ENCODE measurements at places on chromosomes 11 and 22. TPM values are rescaled to one million over a fixed set of nuclear protein-coding genes. Genes with fewer than 3 reads are reported as not detected.

- H3K27me3 ChIP-seq, result peaks cover 4% of the 10 kb centered on the region
- no peak overlapping the region for H3K4me3 ChIP-seq
- H3K36me3 ChIP-seq, result no peaks in the 10 kb centered on the region
Measured at GRCh38 chr11:2869134-2869526, 16.4 kb downstream of the CDKN1C start.

DNA sequence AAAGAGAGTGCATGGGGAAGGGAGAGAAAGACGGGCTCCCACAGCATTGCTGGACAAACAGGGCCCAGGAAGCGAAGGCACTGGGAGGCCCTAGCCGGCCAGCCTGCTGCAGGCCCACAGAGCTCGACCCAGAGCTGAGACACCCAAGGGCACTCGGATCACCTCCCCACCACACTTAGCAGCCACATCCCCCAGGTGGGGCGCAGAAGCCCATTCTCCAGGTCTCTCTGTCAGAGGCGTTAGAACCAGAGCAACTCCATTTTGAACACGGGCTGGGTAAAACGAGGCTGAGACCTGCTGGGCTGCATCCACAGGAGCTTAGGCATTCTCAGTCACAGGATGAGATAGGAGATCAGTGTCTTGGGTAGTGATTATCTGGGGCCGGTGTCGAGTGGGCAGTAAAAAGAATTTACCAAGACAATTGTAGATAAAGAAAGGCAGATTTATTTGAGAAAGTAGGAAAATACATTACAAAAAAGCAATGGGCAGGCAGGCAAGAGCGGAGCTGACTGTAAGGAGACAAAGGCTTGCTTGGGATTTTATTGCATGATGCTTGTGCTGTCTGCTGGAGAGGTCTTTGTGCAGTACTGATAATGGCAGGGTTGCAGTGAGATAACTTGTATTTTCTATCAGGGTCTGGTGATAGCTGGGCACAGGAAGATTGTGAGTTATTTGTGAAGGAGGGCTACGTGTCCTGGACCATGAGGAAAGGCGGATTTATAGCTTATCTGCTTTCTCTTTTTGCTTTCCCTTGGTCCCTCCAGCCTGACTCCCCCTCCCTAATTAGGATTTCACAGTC lies 13.4 kb upstream of the CAPN5 start:
- H3K4me1 ChIP-seq, result no peaks in the 10 kb centered on the region
- no peak overlapping the region for H3K4me3 ChIP-seq
- no peak overlapping the region for H3K27ac ChIP-seq
- DNase-seq, result no peak
- no peaks in the 10 kb centered on the region for H3K27me3 ChIP-seq

Gene RIC3
- polyA plus RNA-seq, result 3.7 TPM

GRCh38 chr11:107769189-107769588 lies 57.3 kb upstream of the SLN start:
- H3K4me3 ChIP-seq, result no peak overlapping the region
- no peaks in the 10 kb centered on the region for H3K4me1 ChIP-seq
- H3K27me3 ChIP-seq, result no peaks in the 10 kb centered on the region
- DNase-seq, result no peak

Gene MIOX
- not detected for polyA plus RNA-seq

DNA sequence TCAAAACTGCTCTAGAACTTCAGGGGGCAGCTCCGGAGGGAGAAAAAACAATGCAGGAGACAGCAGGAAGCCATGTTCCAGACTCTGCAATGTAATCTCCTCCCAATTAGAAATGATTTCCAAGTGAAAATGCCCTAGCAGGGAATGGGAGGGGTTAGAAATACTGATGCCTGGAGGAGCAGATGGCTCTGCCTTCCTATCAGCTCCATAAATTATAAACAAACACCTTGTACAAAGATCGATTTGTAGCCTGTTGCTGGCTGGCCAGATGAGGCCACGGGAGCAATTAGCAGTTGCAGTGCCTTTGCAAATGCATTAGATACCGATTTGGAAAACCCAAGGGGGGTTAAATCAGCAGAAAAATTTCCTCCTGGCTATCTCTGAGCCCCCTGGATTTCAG lies 46.6 kb upstream of the CHRM4 start:
- H3K27ac ChIP-seq, result no peak overlapping the region
- no peaks in the 10 kb centered on the region for H3K27me3 ChIP-seq
- no peak overlapping the region for H3K4me3 ChIP-seq

Data from CD4-positive, alpha-beta memory T cell (primary cell).